NCI-H226 (cell line): ENCODE measurements at places on chromosomes 12 and 14.

DNA sequence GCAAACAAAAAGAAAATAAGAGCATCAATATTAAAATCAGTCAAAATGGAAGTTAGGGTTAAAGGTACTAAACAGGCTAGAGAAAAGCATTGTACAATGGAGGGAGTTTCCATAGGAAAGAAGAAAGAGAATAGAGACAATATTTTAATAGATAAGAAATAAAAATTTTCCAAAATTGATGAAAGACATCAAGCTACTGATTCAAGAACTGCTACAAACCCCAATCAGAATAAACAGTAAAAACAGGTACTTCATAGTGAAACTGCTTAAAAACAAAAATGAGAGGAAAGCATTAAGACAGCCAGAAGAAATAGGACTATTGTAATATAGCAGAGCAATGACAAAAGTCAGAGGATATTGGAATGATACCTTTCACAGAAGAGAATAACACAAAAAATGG lies 413.4 kb downstream of the NELL2 start:
- no peak for DNase-seq

DNA sequence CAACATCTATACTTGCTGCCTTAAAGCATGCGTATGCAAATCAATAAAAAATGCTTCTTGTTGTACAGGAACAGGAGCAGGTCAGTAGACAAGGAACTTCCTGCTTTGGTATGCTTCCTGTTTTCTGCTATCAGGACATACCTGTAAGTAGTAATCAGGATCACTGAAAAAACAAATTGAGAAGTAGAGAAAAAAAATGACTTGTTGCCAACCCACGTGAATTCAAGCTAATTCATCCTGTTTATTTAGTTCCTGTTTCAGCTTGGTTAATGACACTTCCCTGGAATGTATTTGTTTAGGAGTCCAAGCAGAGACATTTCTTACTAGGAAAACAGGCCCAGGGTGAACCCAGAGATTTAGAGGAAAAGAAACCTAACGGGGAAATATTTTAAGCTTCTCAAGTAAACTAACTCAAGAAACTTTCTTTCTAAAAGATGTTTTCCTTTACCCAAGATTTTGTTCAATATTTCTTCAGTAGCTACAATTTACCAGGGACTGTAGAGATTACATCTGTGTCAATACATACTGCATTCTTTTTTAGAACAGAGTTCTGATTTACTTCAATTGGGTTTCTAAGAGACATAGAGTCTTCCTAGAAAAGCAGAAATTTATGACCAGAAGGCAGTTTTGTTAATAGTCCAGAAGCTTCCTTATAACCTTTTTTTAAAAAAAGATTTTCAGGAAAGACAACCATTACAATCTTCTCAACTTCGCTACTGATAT lies 124.2 kb downstream of the PAWR start:
- DNase-seq, result peak; percentile 24

DNA sequence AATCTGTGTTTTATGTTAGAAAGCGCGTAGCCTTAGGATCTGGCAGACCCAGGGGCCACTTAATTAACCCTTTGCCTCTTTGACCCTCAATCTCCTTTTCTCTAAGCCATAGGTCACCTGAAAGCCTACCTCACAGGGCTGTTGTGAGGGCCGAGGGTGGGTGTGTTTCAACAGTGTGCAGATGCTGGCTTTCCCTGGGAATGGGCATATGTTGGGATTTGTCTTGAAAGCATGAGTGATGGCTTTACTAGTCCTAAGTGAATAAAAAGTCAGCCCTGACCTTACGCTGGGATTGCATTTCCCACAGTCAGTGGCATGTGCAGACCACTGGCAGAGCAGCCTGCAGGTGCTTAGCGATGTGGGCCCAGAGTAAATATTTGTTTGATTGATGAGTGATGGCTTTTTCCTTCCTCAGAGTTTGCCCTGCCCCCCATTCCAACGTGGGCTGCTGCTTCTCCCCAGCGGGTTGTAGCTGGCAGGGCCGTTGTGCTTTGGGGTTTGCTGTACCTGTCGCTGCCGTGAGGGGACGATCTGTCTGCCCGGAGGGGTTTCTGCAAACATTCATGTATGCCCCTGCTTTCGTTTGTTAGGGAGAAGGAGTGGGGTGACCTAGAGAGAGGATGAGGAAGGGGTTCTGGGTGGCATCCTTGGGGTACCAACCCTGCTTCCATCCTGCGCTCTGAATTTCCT lies 31.5 kb downstream of the MEG3 start:
- DNase-seq, result no peak

DNA sequence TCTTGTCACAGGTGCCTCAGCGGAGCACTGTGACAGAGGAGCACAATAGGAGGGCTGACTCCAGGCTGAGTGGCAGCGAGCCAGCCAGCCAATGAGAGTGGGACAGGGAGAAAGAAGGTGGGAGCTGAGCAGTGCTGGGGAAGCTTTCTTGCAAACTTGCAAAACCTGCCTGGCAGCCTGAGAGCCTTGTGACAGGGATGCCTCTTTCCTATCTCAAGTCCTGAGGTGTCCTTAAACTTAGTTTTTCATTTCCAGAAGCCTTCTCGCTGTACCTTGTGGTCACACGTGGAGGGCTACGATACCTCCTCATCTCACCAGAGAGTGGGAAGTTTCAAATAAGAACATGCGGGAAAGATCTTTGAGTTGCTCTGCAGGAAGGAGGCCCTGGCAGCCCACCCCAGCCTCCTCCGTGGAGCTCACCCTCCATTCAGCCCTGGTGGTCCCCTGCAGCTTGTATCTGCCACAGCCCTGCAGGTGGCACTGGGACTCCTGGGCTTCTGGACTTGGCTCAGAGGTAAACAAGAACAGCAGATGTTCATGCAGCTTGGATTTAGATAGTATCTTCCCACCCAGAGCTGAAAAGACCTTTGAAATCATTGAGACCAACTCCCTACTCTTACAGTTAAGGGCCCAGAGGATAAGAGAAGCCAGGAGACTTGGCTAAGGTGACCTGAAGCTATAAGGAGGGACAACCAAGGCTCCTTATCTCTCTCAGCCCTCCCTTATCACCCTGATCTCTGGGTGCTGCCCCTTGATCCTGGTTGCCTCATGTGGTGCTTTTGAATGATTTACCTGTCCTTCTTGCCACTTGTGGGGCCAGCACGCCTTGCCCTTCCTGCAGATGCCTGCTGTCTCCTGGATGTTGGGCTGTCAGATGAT lies 153.5 kb upstream of the MAX start:
- no peak for DNase-seq

DNA sequence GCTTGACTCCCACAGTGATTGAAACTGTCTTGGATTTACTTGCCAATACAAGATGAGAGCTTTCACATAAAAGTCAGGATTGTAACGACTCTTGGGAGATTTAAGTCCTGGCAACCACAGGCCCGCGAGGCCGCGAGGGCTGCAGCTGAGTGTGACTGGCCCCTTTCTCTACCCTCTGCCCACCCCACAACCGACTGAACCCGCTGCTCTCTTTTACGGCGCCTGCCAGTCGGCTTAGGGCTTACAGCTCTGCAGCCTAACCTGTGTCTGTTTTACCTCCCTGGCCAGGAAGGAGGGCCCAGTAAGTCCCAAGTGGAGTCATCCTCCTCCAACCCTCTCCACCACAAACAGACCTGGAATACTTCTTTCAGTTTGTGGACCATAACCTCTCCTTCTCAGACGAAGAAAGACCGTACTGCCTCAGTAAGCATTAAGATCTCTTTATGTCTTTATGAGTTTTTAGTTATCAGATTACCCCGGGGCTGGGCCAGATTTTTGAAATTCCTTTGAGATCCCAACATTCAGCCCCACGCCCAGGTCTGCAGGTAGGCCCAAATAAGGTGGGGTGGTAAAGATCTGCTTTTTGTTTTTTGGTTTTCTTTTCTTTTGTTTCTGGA lies 12.6 kb upstream of the TIGAR start:
- DNase-seq, result no peak

DNA sequence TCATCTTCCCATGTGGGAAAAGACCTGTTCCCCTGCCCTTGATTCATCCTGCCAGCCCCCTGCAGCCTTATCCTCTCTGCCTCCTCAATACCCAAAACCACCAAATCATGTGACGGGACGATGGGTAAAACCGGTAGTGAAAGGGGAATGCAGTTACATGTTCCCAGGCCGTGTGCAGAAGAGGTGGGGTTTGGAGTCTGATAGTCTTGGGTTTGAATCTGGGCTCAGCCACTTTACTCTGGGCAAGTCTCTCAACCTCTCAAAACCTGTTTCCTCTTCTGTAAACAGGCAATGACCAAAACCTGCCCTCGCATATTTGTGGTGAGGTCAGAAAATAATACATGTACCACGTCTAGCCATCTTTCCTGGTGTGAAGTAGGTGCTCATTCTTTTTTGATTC lies 123.0 kb downstream of the PLXNC1 start:
- peak; percentile 43 for DNase-seq

DNA sequence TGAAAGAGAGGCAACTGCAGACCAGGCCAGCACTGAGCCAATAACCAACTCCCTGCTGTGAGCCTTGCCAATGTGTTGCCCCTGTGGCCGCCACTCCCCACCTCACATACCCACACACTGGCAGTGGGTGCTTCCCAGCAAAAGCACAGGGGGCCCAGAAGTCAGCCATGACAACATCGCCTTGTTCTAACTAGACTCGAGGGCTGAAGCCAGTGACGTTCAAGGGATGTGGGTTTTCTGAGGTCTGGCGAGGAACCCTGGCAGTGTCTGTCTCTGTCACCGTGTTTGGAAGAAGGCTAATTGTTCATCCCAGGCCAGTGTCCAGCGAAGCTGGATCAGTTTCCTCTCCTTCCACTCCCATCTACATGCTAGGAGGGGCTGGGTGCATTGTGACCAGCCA lies 311.8 kb upstream of the AMIGO2 start:
- DNase-seq, result no peak

GRCh38 chr12:54355104-54355815 lies 9.0 kb downstream of the GPR84 start:
- no peak for DNase-seq

DNA sequence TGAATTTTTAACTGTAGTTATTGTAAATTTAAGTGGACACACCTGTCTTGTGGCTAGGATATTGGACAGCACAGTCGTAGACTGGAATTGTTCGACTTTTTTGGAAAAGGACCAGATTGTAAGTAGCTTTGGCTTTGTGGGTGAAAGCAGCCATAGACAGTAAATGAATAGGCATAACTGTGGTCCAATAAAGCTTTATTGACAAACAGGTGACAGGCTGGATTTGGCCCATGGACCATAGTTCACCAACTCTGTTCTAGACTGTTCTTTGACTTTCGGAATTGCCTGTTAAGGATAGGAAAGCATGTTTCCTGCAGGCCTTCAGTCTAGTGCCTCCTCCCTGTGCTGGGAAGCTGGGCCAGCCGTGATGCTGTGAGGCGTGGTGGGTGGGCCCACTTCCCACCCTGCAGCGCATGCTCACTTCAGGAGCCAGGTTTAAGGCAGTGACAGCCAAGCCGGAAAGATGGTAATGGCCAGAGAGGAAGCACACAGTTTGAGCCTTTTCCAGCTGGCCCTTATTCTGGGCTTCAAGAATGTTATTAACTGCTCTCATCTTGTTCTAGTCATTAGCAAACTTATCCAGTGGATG lies 51.8 kb downstream of the PPP2R5C start:
- no peak for DNase-seq

DNA sequence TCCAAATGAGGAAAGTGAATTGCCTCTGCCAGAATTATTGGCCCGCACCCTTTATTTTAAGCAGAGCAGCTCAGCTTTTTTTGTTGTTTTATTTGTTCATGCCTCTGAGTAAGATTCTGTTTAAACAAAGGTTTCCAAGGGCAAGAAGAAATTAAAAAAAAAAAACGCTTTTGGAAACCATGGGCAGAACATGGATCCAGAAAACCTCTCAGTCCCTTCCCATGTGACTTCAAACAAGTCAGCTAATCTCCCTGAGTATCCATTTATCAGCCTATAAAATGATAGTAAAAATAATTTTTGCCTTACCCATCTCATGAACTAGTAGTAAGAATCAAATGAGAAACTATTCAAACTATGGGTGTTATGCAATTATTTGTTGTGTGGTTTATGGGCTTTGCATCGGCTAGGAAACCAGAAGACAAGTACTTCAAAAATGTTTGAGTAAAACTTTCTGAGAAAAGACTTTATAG lies 27.6 kb downstream of the KITLG start:
- peak; percentile 66 for DNase-seq

- DNase-seq, result no peak
These were observed 120.7 kb upstream of the SCAF11 start for GRCh38 chr12:46110928-46111699.

- DNase-seq, result no peak
These were observed 181.2 kb downstream of the TMTC2 start for GRCh38 chr12:82867762-82868500.

- DNase-seq, result no peak
These were observed 83.8 kb downstream of the GALNT9 start for GRCh38 chr12:132245521-132246101.

- peak; percentile 58 for DNase-seq
These were observed 18.6 kb upstream of the MDM1 start for GRCh38 chr12:68350753-68351152.

DNA sequence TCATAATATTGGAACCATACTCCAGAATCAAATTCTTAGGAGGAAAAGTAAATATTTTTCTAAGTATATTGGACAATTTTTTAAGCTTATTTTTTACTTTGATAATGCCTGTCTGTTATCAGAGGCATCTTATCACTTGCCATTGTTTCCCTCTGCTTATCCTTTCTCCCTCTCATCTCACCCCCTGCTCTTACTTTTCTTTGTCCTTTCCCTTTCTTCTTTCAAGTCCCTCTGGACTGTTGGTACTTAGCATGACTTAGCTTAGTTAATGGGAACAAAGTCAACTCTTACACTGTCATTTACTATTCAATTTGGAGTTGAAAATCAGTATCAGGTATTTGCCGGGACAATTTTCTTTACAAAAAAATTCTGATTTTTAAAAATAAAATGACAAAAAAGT lies 45.2 kb downstream of the ABCD2 start:
- DNase-seq, result no peak

DNA sequence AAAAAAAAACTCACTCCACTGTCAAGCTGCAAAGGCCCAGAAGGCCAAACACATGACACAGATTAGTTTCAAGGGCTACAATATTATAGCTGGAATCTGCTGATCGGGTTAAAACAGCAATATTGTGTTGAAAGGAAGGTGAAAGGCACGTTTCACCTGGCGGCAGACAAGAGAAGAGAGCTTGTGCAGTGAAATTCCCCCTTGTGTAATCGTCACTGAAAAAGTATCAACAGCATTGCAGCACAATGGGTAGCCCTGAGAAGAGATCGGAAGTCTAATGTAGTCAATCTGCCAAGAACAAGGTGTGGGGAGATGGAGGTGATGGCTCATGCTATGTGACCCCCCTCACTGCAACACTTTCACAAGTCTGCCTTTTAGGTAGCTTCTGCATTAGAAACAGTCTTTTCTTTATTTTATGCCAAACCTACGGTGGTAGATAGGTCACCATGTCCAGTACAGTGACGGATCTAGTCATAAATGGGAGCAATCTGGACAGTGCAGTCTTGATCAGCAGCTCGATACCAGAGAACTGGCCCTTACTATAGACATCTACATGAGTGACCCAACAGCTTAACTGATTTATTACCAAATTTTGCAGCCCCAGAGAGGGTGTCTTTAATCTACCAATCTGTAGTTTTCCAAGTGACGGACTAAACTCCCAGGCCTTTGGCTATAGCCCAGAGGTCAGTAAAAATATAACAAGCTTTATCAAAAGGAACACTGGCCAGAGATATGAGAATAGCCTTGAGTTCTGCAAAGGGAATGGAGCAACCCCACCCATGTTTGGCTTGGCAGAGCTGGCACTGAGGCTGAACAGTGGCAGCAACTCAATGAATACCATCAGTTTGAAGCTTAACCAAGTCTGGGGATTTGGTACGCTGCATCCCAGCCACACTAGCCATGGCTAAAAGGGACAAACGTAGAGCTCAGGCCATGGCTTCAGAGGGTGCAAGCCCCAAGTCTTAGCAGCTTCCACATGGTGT lies 35.4 kb downstream of the SPTSSA start:
- DNase-seq, result no peak
